Right lobe of liver (tissue), 6 donors: ENCODE measurements at places on chromosomes 3 and 15. TPM values are rescaled to one million over a fixed set of nuclear protein-coding genes. Genes with fewer than 3 reads are reported as not detected.
A peak's percentile ranks its signal among the peaks of the same experiment; 100 is the strongest.

Gene UCN2
- not detected for total RNA-seq

DNA sequence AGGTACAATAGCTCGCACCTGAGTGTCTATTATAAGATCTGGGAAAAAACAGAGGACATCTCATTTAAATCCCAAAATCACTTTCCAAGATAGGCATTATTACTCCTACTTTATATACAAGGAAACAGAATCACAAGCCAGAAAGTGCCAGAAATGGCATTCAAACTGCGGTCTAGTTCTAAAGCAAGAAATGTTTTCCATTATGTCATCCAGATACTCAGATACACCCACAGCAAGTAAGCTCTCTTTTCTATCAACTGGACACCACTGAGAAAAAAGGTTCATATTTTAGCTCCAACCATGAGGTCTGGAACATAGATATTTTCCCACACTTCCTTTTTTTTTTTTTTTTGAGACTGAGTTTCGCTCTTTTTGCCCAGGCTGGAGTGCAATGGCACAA lies 8.1 kb downstream of the SLC33A1 start:
- no peaks in the 10 kb centered on the region for H3K27me3 ChIP-seq
- DNase-seq = no peak
- no peak overlapping the region for H3K27ac ChIP-seq
- H3K36me3 ChIP-seq = no peaks in the 10 kb centered on the region

DNA sequence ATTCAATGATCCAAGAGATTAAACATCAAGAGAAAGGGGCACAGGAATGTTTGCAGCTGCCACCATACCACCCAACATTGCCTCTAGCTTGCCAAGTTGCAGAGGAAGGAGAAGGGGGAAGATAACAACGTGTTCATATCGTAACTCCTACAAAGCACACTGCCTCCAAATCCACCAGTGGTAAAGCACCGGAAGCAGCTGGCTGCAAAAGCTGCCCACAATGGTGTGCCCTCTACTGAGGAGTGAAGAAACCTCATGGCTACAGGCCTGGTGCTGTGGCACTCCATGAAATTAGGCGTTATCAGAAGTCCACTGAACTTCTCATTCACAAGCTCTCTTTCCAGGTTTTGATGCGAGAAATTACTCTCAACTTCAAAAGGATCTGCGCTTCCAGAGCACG lies 263.9 kb upstream of the STT3B start:
- H3K27ac ChIP-seq = no peak overlapping the region
- no peak for DNase-seq
- H3K27me3 ChIP-seq = no peaks in the 10 kb centered on the region

GRCh38 chr3:53357458-53357857 lies 10.1 kb upstream of the DCP1A start:
- DNase-seq = no peak
- no peaks in the 10 kb centered on the region for H3K27me3 ChIP-seq
- no peaks in the 10 kb centered on the region for H3K36me3 ChIP-seq

- H3K36me3 ChIP-seq = no peaks in the 10 kb centered on the region
- H3K27ac ChIP-seq = no peak overlapping the region
- no peak overlapping the region for H3K4me3 ChIP-seq
- no peak for DNase-seq
- H3K27me3 ChIP-seq = no peaks in the 10 kb centered on the region
Observed at GRCh38 chr15:35606450-35606779, 60.5 kb upstream of the DPH6 start.

Gene ENTPD3
- total RNA-seq = not detected

- H3K4me1 ChIP-seq = no peaks in the 10 kb centered on the region
- no peak for DNase-seq
- H3K27me3 ChIP-seq = no peaks in the 10 kb centered on the region
- no peak overlapping the region for H3K27ac ChIP-seq
Observed at GRCh38 chr3:182509844-182510460, 283.4 kb upstream of the ATP11B start.

DNA sequence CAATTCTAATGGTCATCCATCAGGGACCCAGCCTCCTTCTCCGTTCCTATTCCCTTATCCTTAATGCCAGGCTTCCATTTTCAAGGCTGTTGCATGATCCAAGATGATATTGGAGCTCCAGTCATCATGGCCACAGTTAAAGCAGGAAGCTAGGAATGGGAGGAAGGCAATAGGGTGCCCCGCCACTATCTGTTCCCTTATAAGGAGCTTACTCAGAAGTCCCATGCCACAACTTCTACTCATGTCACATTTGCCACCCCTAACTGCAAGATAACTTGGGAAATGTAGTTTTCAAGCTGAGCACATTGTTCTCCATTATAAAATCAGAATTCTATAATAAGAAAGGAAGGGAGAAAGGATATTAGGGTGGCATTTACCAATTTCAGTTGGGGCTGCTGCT lies 38.6 kb upstream of the SPSB4 start:
- H3K27ac ChIP-seq = no peak overlapping the region
- H3K27me3 ChIP-seq = no peaks in the 10 kb centered on the region
- no peaks in the 10 kb centered on the region for H3K4me1 ChIP-seq
- no peaks in the 10 kb centered on the region for H3K36me3 ChIP-seq

Gene IMPG2
- total RNA-seq = 0.10 TPM

- H3K36me3 ChIP-seq = no peaks in the 10 kb centered on the region
- no peak for DNase-seq
- no peaks in the 10 kb centered on the region for H3K27me3 ChIP-seq
- H3K27ac ChIP-seq = no peak overlapping the region
Observed at GRCh38 chr3:137347132-137347531, 389.3 kb downstream of the IL20RB start.

Gene SERPINI1
- total RNA-seq = 0.55 TPM

- no peaks in the 10 kb centered on the region for H3K27me3 ChIP-seq
- no peaks in the 10 kb centered on the region for H3K4me1 ChIP-seq
- H3K27ac ChIP-seq = peak overlapping the region; percentile 20
- H3K36me3 ChIP-seq = no peaks in the 10 kb centered on the region
- no peak for DNase-seq
Observed at GRCh38 chr3:158712443-158712842, 19.8 kb downstream of the RARRES1 start.

Gene DNAJA4
- 0.88 TPM for total RNA-seq

Gene EEF1AKMT4
- total RNA-seq = 4.9 TPM

Gene HES1
- total RNA-seq = 40.3 TPM

Gene TTLL13
- not detected for total RNA-seq

GRCh38 chr3:190768891-190769290 lies 93.6 kb downstream of the GMNC start:
- H3K27me3 ChIP-seq = no peaks in the 10 kb centered on the region
- no peak overlapping the region for H3K27ac ChIP-seq
- no peaks in the 10 kb centered on the region for H3K4me1 ChIP-seq
- DNase-seq = no peak
- no peaks in the 10 kb centered on the region for H3K36me3 ChIP-seq

GRCh38 chr3:109336291-109336861 lies 970 bp downstream of the DPPA4 start:
- H3K36me3 ChIP-seq = no peaks in the 10 kb centered on the region
- no peaks in the 10 kb centered on the region for H3K27me3 ChIP-seq
- peak overlapping the region; percentile 63 for H3K27ac ChIP-seq
- H3K4me1 ChIP-seq = peaks cover 11% of the 10 kb centered on the region
- peak; percentile 77 for DNase-seq
- peak overlapping the region; percentile 56 for H3K4me3 ChIP-seq

Gene AMOTL2
- total RNA-seq = 33.3 TPM

Gene ALDH1A3
- total RNA-seq = 3.4 TPM

GRCh38 chr3:183734750-183735494 lies 37.3 kb downstream of the YEATS2 start:
- H3K27me3 ChIP-seq = no peaks in the 10 kb centered on the region
- no peak overlapping the region for H3K27ac ChIP-seq
- DNase-seq = no peak
- H3K36me3 ChIP-seq = peaks cover 5% of the 10 kb centered on the region

Gene P2RY1
- 0.84 TPM for total RNA-seq

- no peaks in the 10 kb centered on the region for H3K27me3 ChIP-seq
- H3K27ac ChIP-seq = no peak overlapping the region
- DNase-seq = no peak
- no peaks in the 10 kb centered on the region for H3K4me1 ChIP-seq
- no peak overlapping the region for H3K4me3 ChIP-seq
- no peaks in the 10 kb centered on the region for H3K36me3 ChIP-seq
Observed at GRCh38 chr15:79815468-79815867, 81.3 kb downstream of the MTHFS start.

Gene IQCF6
- total RNA-seq = not detected

Gene TRIM42
- total RNA-seq = not detected

GRCh38 chr3:87437765-87438164 lies 161.4 kb upstream of the POU1F1 start:
- no peaks in the 10 kb centered on the region for H3K4me1 ChIP-seq
- no peaks in the 10 kb centered on the region for H3K36me3 ChIP-seq
- H3K27ac ChIP-seq = no peak overlapping the region
- no peak for DNase-seq
- no peaks in the 10 kb centered on the region for H3K27me3 ChIP-seq

GRCh38 chr15:40054855-40055575 lies 16.0 kb upstream of the SRP14 start:
- no peaks in the 10 kb centered on the region for H3K27me3 ChIP-seq
- H3K4me3 ChIP-seq = no peak overlapping the region
- peak overlapping the region; percentile 19 for H3K27ac ChIP-seq

GRCh38 chr3:64943866-64944265 lies 256.1 kb upstream of the ADAMTS9 start:
- no peaks in the 10 kb centered on the region for H3K4me1 ChIP-seq
- DNase-seq = no peak
- no peaks in the 10 kb centered on the region for H3K36me3 ChIP-seq
- no peaks in the 10 kb centered on the region for H3K27me3 ChIP-seq

DNA sequence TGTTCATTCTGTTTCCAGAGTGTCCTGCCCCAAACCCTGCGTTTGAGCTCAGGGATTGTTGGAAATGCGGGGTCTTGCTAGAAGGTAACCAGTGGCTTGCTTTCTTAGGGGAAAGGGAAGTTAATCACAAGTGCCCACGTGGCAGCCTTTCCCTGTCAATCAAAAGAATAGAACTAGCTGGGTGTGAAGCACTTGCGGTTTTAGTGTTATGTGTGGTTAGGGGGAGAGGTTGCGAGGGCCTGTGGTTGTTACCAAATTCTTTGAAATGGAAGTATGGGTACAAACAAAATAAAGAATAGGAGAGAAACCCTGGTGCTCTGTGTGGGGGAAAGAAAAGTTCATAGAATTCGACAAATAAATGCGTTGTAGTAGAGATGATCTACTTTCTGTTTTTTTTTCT lies 67.6 kb downstream of the FNDC3B start:
- no peak overlapping the region for H3K4me3 ChIP-seq
- no peak for DNase-seq
- H3K27me3 ChIP-seq = no peaks in the 10 kb centered on the region
- H3K4me1 ChIP-seq = peaks cover 36% of the 10 kb centered on the region
- peaks cover 4% of the 10 kb centered on the region for H3K36me3 ChIP-seq

GRCh38 chr3:189703865-189704264 lies 72.7 kb downstream of the TP63 start:
- no peaks in the 10 kb centered on the region for H3K27me3 ChIP-seq
- no peaks in the 10 kb centered on the region for H3K36me3 ChIP-seq
- no peak overlapping the region for H3K27ac ChIP-seq
- H3K4me3 ChIP-seq = no peak overlapping the region

DNA sequence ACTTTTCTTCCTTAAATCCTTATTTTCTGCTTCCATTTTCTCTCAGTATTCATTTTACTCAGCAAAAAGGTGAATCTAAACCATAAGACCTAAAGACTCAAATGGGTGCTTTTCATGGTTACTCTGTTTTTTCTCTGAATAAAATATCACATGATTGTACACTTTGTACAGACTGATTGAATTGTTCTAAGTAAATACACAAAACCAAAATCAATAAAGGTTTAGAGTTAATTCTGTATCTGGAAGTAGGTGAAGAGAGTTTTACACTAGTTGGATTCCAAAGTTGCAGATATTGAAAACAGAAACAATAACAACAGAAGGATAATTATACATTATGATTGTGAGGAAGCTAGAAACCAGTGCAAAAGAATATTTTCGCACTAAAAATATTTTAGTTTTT lies 546.2 kb downstream of the TUSC7 start:
- no peak overlapping the region for H3K27ac ChIP-seq
- no peaks in the 10 kb centered on the region for H3K4me1 ChIP-seq
- H3K4me3 ChIP-seq = no peak overlapping the region

Gene CIDEC
- total RNA-seq = 1.9 TPM

Gene TP63
- 0.55 TPM for total RNA-seq

- no peak for DNase-seq
- H3K27me3 ChIP-seq = no peaks in the 10 kb centered on the region
- no peaks in the 10 kb centered on the region for H3K4me1 ChIP-seq
Observed at GRCh38 chr15:101181349-101181748, 70.5 kb downstream of the CHSY1 start.

GRCh38 chr3:54875596-54876268 lies 52.1 kb downstream of the LRTM1 start:
- H3K36me3 ChIP-seq = no peaks in the 10 kb centered on the region
- no peaks in the 10 kb centered on the region for H3K4me1 ChIP-seq
- no peak overlapping the region for H3K4me3 ChIP-seq
- no peak overlapping the region for H3K27ac ChIP-seq
- H3K27me3 ChIP-seq = no peaks in the 10 kb centered on the region

GRCh38 chr3:71118436-71118835 lies 465.1 kb downstream of the FOXP1 start:
- no peak for DNase-seq
- H3K27ac ChIP-seq = no peak overlapping the region
- no peaks in the 10 kb centered on the region for H3K27me3 ChIP-seq
- H3K36me3 ChIP-seq = no peaks in the 10 kb centered on the region

GRCh38 chr3:108159105-108159504 lies 63.1 kb downstream of the IFT57 start:
- H3K4me1 ChIP-seq = no peaks in the 10 kb centered on the region
- no peaks in the 10 kb centered on the region for H3K36me3 ChIP-seq
- H3K27me3 ChIP-seq = no peaks in the 10 kb centered on the region
- no peak overlapping the region for H3K4me3 ChIP-seq

- H3K27me3 ChIP-seq = no peaks in the 10 kb centered on the region
- H3K27ac ChIP-seq = no peak overlapping the region
- peaks cover 19% of the 10 kb centered on the region for H3K36me3 ChIP-seq
Observed at GRCh38 chr15:84778194-84778593, 29.8 kb downstream of the ZNF592 start.

Gene ZNF662
- total RNA-seq = 2.4 TPM

Gene SI
- not detected for total RNA-seq

DNA sequence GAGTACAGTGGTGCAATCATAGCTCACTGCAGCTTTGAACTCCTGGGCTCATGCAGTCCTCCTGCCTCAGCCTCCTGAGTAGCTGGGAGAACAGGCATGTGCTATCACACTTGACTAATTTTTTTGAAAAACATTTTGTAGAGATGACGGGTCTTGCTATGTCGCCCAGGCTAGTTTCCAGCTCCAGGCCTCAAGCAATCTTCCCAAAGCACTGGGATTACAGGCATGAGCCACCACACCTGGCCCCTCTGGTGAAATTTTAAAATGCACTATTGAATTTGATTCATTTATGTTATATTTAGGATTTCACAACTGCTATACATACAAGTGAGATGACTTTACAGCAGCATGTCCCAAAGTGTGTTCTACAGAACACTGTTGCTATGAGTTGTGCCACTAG lies 50.8 kb upstream of the TPM1 start:
- no peak for DNase-seq
- no peaks in the 10 kb centered on the region for H3K4me1 ChIP-seq
- H3K27ac ChIP-seq = no peak overlapping the region
